A549 treated with GW870086 at 1 μM for 4 hours (cell line): ENCODE measurements at places on chromosomes 5 and 9. TPM values are rescaled to one million over a fixed set of nuclear protein-coding genes. Genes with fewer than 3 reads are reported as not detected.

ZNF462 gene
- 4.3 to 4.6 TPM (median 4.5 TPM) in 5 replicates for total RNA-seq

KIAA0825 gene
- 0.41 to 0.60 TPM (median 0.50 TPM) in 5 replicates for total RNA-seq

ANKRD33B gene
- total RNA-seq = 10.9 to 13.5 TPM (median 12.9 TPM) in 5 replicates

MYORG gene
- total RNA-seq = 3.3 to 5.2 TPM (median 4.6 TPM) in 5 replicates

ADRB2 gene
- total RNA-seq = 0.47 to 0.89 TPM (median 0.70 TPM) in 5 replicates

NR5A1 gene
- total RNA-seq = 0.06 to 0.13 TPM (median 0.10 TPM) in 4 of 5 replicates, not detected in the other

PCDHB13 gene
- total RNA-seq = 0.03 to 0.07 TPM (median 0.07 TPM) in 4 of 5 replicates, not detected in the other

SKIC3 gene
- total RNA-seq = 16.0 to 25.7 TPM (median 23.4 TPM) in 5 replicates

DMRTA1 gene
- total RNA-seq = 0.55 to 0.83 TPM (median 0.77 TPM) in 5 replicates

ANGPTL2 gene
- not detected in 5 replicates for total RNA-seq

STKLD1 gene
- 0.53 to 1.2 TPM (median 0.68 TPM) in 5 replicates for total RNA-seq

SLC25A2 gene
- total RNA-seq = not detected in 5 replicates

IL4 gene
- total RNA-seq = not detected in 5 replicates

CDX1 gene
- total RNA-seq = not detected in 5 replicates

UNC5A gene
- total RNA-seq = 0.30 to 0.68 TPM (median 0.46 TPM) in 5 replicates

S1PR3 gene
- 38.2 to 45.6 TPM (median 43.2 TPM) in 5 replicates for total RNA-seq

FAM221B gene
- total RNA-seq = not detected in 5 replicates

DOK3 gene
- total RNA-seq = 2.4 to 5.6 TPM (median 4.3 TPM) in 5 replicates

ECSCR gene
- 0.29 TPM in 1 of 5 replicates, not detected in the others for total RNA-seq

PPIC gene
- 16.5 to 17.7 TPM (median 16.6 TPM) in 5 replicates for total RNA-seq

OLFM1 gene
- 8.9 to 10.7 TPM (median 9.3 TPM) in 5 replicates for total RNA-seq

PCA3 gene
- not detected in 5 replicates for total RNA-seq

ARID3C gene
- total RNA-seq = 0.15 to 0.41 TPM (median 0.21 TPM) in 4 of 5 replicates, not detected in the other

PIP5K1B gene
- not detected in 5 replicates for total RNA-seq

GALNT12 gene
- total RNA-seq = 2.4 to 4.5 TPM (median 4.1 TPM) in 5 replicates

SLC45A2 gene
- total RNA-seq = 0.07 TPM in 1 of 5 replicates, not detected in the others

TXNDC8 gene
- total RNA-seq = not detected in 5 replicates

ZDHHC11B gene
- 1.0 to 1.6 TPM (median 1.3 TPM) in 5 replicates for total RNA-seq

SLC46A2 gene
- total RNA-seq = not detected in 5 replicates

ANXA1 gene
- total RNA-seq = 1,021 to 1,249 TPM (median 1,192 TPM) in 5 replicates

CARD9 gene
- 0.82 to 1.9 TPM (median 1.2 TPM) in 5 replicates for total RNA-seq

AFAP1L1 gene
- total RNA-seq = 7.8 to 9.5 TPM (median 9.1 TPM) in 5 replicates

CTSV gene
- total RNA-seq = 11.9 to 13.8 TPM (median 13.4 TPM) in 5 replicates

ABITRAM gene
- 19.3 to 23.9 TPM (median 21.8 TPM) in 5 replicates for total RNA-seq

HAND1 gene
- 0.19 to 0.26 TPM (median 0.23 TPM) in 5 replicates for total RNA-seq

SARDH gene
- 0.05 to 0.14 TPM (median 0.06 TPM) in 3 of 5 replicates, not detected in the others for total RNA-seq

CER1 gene
- total RNA-seq = not detected in 5 replicates

SH3TC2 gene
- 0.38 to 0.73 TPM (median 0.62 TPM) in 5 replicates for total RNA-seq

BRD9 gene
- total RNA-seq = 33.9 to 43.3 TPM (median 40.3 TPM) in 5 replicates
